GM13977 (cell line): ENCODE measurements at places on chromosomes 11 and 22.

GRCh38 chr22:40659166-40659565 lies 20.1 kb upstream of the MCHR1 start:
- no peak for DNase-seq

DNA sequence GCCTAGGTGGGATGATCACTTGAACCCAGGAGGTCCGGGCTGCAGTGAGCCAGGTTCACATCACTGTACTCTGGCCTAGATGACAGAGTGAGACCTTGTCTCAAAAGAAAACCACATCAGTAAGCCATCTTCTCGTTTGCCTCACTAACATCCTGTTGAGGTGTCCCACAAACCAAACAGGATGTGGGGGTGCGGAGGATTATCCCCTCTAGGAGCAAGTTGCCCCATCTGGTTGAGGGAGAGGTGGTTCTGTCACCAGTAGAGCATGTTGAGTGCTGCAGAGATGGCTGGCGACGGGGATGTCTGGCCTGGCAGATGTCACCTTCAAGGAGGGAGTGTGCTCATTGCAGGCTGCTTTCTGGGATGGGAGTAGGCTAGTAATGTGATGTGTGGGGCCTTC lies 72.4 kb downstream of the ZNRF3 start:
- peak; percentile 31 for DNase-seq

DNA sequence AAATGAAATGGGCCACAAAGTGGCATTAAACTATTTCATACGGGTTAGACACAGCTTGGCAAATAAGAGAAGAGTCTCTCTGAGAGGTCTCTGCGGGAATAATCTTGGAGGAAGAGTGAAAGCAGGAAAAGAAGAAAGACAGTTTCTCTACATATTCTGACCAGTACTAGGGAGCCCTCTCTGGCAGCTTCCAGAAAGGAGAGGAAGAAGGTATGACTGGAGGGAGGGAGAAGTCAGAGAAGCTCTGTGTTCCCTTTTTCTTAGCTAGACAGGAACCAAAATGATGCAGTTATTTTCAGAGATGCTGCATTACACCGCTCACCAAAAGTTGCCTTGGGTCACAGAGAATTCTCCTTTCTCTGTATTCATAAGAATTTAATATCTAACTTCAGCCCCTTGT lies 382.1 kb downstream of the KCNA4 start:
- DNase-seq = no peak

GRCh38 chr11:70410276-70411205 lies 12.2 kb downstream of the CTTN start:
- DNase-seq = no peak

DNA sequence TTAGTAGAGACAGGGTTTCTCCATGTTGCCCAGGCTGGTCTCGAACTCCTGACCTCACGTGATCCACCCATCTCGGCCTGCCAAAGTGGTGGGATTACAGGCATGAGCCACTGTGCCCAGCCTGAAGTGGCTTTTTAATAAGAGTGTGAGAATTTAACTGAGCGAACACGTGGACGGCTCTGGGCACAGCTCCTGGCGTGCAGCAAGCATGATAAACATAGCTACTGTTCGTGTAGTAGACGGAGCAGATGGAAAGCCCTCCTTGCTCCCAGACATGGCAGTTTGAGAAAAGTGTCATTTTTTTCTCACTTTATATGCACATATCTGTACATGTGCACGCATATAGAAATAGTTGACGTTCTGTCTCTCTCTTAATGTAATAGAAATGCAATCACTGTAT lies 7.0 kb downstream of the EMID1 start:
- DNase-seq = no peak

DNA sequence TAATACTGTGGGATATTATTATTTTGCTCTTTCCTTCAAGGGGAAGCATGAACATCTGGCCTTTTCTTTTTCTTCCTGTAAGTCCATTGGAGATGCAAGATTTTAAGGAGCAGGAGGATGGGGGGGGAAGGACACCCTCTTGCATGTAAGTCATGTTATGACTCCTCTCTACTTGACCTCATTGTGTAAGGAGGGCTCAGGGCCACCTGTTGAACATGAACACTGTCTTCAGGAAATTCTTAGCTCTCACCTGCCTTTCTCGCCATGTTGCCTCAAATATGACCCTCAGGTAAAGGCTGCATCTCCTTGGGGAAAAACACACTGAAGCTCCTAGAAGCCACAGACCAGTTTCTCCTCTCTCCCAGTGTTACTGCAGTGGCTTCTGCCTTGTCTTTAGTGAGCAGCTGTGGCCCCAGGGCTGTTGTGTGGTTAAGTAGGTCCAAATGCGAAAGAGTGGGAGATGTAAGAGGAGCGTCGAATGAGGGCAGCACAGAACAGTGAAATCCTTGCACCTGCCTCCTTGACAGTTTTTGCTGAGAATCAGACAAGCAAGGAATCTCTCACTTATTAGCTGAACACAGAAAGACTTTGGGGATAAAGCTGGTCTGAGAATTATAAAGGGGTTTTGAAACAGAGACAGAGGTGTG lies 1.3 kb upstream of the RAG1 start:
- DNase-seq = peak; percentile 12

DNA sequence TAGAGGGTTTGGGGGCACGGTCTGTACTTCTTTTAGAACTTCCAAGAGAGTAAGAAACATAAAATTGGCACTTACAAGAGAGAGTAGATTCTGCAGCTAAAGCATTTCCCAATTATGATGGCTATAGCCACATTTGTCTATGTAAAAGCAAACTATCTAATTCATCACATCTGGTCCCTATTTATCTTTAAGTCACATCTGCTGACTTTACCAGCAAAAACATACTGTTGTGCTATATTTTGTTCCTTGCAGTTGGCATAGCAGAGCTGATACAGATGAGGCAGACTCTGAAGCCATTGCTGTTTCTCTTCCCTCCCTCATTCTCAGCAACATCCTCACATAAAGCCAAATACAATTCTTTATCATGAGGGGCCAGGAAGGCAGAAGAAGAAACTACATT lies 1533.5 kb upstream of the RAG2 start:
- no peak for DNase-seq

DNA sequence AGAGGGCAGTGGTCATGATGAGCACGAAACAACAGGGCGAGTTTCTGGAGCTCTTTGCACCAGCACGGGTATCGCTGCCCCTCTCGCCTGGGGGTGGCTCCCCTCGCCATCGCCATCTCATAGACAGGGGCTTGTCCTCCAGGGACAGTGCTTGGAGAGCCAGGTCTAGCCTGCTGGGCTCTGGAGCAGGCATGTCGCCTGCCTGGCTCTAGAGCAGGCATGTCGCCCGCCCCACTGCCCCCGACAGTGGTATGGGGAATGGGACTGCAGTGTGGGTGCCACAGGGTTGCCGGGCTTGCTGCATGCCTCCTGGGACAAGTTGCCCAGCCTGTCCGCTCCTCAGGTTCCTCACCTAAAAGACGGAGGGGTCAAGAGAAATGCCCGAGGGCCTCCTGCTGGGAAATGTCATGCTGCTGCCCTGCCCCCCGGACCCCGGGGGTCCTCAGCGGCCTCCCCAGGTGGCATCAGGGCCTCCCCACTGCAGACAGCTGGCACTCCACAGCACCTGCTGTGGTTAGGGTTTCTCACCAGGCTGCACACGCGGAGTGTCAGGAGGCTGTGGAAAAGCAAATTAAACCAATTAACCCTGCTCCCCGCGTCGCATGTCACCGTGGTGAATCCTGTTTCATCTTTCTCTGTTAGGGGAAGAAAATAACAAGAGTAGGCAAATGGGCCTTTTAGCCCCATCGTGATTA lies 403.0 kb downstream of the TBC1D22A start:
- DNase-seq = no peak

DNA sequence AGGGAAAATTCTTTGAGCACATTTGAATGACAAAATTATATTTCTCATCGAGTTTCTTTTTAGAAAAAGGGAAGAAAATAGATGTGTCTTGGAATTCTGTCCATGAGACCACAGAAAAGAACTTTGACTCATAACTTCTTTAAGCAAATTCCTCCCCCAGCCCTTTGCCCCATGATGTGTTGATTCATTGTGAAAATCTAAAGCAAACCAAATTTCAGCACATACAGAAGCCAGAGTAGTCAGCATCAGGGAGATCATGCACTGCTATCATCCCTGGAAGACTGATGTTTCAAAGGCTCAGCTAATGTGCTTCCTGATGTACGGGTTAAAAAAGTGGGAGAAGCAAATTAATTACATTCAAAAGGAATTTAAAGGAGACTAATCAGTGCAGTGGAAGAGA lies 159.7 kb downstream of the FAT3 start:
- DNase-seq = no peak

- no peak for DNase-seq
Observed at GRCh38 chr11:73576185-73576614, 21.7 kb downstream of the FAM168A start.

DNA sequence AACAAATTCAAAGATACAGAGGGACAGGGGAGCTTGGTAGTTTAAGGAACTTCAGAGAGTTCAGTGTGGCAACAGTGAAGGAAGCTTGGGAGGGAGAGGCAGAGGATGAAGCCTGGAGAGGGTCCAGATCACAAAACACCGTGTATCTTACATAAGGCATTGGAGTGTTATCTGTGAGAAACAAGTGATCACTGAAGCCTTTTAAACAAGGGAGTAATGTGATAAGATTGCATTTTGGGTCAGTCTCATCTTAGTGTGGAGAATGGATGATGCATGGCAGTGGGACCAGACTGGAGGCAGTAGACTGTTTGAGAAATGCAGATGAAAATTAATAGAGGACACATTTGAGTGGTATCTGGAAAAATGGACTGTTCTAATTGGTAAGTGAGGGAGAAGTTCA lies 79.4 kb downstream of the EXT2 start:
- DNase-seq = no peak

DNA sequence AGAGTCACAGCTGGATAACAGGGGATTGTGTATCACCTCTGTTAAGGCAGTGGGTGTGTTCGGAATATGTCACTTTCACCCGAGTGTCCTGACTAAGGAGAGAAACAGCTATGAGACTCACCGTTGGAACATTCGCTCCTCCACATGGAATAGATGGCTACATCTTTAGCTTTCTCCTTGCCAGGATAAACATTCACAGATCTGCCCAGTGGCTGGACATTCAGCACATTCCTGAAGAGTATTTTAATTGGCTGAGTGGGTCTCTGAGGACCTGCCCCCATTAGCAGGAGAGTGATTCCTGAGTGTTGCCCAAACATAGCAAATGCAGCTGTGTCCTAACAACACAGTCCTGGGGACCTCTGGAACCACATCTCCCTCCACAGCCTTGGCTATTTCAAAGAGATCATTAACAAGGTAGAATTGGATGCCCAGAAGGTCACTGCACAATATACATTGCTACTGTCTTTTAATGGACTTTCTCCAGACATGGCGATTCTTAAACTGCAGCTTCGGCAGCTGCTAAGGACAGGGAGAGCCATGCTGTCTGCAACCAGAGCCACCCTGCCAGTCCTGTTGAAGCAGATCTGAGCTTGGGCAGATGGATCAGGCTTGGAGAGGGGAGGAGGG lies 435.0 kb upstream of the CADM1 start:
- DNase-seq = no peak

GRCh38 chr22:41332217-41332939 lies 31.1 kb downstream of the ZC3H7B start:
- no peak for DNase-seq

DNA sequence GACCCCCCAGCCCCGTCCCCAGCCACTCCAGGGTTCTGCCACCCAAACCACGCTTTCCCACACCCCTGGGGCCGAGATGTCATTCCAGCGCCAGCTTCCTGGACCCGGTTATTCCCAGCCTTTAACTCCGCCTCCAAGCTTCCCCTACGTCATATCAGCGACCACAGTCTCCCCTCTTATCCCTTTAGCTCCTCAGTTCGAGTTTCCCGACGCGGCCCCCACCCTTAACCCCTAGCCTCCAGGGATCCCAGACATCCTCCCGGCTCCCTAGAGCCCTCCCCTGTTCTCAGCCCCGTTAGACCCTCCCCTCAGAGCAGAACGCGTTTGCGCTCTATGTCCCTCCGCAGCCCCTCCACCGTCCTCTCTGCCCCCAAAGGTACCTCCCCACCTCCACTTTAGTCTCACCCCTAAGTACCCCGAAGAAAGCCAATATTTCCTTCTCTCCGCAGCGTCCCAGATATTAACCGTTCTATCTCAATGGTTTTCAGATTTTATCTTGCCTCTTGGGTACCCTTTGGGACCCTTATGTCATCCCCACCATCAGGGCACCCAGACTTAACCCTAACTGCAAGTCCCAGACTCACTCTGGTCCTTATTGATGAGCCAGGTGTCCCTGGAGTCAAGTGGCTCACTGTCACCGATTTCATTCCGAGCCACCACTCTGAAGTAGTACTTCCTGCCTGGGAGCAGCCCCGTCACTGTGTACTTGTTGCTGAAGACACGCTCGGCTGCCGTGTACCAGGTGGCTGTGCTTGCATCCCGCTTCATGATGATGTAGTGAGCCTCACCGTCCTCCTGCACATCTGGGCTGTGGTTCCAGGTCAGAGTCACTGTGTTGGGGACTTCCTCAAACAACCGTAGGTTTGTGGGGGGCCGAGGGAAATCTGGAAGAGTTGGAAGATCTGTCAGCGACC lies 8.0 kb downstream of the TMEM86A start:
- peak; percentile 58 for DNase-seq

DNA sequence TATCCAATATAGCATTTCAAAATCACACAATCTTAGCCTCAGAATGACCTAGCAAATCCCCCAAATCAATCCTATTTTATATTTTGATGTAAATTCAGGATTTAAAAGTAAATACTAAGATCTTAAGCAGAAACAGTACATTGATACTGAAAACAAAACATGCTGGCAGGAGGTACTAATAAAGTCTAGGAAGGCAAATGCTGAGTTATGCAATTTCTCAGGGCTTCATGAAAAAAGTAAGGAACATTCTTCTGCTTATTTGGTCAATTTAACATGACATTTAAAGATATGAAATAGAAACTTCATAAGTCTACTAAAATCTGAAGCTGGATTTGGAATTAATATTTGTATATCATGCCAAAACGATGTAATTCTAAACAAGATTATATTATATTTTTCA lies 153.3 kb downstream of the SWAP70 start:
- no peak for DNase-seq

DNA sequence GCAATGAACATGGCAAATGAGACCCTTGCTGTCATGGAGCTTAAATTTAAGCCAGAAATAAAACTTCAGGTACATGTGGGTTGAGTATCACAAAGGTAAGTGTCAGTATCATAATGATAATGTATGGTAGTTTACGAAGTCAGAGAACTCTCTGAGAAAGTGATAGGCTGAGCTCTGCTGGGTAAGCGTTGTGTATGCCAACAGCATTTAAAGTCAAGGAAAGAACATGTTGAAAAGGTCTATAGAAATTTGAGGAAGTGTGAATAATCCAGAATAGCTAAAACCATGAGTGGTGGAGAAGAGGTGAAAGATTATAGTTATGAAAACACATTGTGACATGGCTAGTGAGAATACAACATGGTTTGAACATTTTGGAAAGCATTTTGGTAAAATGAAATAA lies 17.4 kb upstream of the CTSC start:
- no peak for DNase-seq

- DNase-seq = no peak
Observed at GRCh38 chr11:116173941-116174911, 598.6 kb downstream of the BUD13 start.

- DNase-seq = no peak
Observed at GRCh38 chr11:104653407-104653806, 244.9 kb downstream of the CASP12 start.

GRCh38 chr11:47946682-47947559 lies 33.4 kb upstream of the PTPRJ start:
- no peak for DNase-seq
